Aorta (tissue), 5 donors: ENCODE measurements at places on chromosomes 12 and 14. TPM values are rescaled to one million over a fixed set of nuclear protein-coding genes. Genes with fewer than 3 reads are reported as not detected.

GRCh38 chr12:9244894-9245293 is 36.7 kb upstream of the PZP start:
- H3K4me3 ChIP-seq = no peak overlapping the region
- no peaks in the 10 kb centered on the region for H3K36me3 ChIP-seq
- DNase-seq = no peak
- no peaks in the 10 kb centered on the region for H3K27me3 ChIP-seq
- no peaks in the 10 kb centered on the region for H3K4me1 ChIP-seq

- no peaks in the 10 kb centered on the region for H3K4me1 ChIP-seq
- no peak for DNase-seq
- H3K36me3 ChIP-seq = peaks cover 16% of the 10 kb centered on the region
- no peak within 1 kb of the TSS for H3K4me3 ChIP-seq
- no peak within 1 kb of the TSS for H3K27ac ChIP-seq
- H3K27me3 ChIP-seq = no peaks in the 10 kb centered on the region
These were observed at the start of gene CIDEB for GRCh38 chr14:24307575-24308341. TSS of gene CIDEB (minus strand) at chr14:24307977. CDS start at chr14:24307858, 119 bp downstream.

DNA sequence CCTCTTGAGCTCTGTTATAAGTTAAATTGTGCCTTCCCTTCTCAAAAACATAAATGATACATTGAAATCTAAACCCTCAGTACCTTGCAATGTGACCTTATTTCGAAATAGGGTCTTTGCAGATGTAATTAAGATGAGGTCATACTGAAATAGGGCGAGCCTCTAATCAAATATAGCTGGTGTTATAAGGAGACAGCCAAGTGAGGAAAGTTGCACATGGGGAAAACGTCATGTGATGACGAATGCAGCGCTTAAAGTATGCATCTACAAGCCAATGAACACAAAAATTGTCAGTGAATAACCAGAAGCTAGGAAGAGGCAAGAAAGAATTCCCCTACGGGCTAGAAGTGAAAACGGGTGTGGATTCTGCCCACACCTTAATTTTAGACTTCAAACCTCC is 305.2 kb upstream of the FOXG1 start:
- no peak overlapping the region for H3K4me3 ChIP-seq
- no peak for DNase-seq
- H3K27ac ChIP-seq = no peak overlapping the region
- no peaks in the 10 kb centered on the region for H3K4me1 ChIP-seq
- H3K27me3 ChIP-seq = no peaks in the 10 kb centered on the region

- no peak overlapping the region for H3K4me3 ChIP-seq
- DNase-seq = no peak
- no peaks in the 10 kb centered on the region for H3K36me3 ChIP-seq
- H3K4me1 ChIP-seq = no peaks in the 10 kb centered on the region
These were observed 3.2 kb downstream of the KRT85 start for GRCh38 chr12:52364061-52364460.

- no peaks in the 10 kb centered on the region for H3K4me1 ChIP-seq
- no peaks in the 10 kb centered on the region for H3K36me3 ChIP-seq
- H3K27me3 ChIP-seq = no peaks in the 10 kb centered on the region
These were observed 247.9 kb downstream of the NELL2 start for GRCh38 chr12:44628180-44628579.

DNA sequence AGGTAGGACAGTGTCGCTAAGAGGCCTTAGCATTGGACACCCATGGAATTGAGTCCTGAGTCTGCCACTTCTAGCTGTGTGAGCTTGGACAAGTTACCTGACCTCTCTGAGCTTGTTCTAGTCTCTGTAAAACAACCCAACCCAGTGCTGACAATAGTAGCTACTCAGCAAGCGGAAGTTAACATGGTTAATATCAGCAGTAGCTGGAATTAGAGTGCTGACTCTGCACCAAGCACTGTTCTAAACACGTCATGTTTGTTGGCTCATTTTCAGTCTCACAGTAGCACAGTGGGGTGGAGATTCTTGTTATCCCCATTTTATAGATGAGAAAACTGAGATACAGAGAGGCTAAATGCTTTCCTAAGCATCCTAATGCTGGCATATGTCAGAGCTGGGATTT is 47.5 kb upstream of the RIN3 start:
- no peak for DNase-seq
- no peaks in the 10 kb centered on the region for H3K27me3 ChIP-seq
- H3K4me1 ChIP-seq = no peaks in the 10 kb centered on the region
- H3K36me3 ChIP-seq = no peaks in the 10 kb centered on the region

DNA sequence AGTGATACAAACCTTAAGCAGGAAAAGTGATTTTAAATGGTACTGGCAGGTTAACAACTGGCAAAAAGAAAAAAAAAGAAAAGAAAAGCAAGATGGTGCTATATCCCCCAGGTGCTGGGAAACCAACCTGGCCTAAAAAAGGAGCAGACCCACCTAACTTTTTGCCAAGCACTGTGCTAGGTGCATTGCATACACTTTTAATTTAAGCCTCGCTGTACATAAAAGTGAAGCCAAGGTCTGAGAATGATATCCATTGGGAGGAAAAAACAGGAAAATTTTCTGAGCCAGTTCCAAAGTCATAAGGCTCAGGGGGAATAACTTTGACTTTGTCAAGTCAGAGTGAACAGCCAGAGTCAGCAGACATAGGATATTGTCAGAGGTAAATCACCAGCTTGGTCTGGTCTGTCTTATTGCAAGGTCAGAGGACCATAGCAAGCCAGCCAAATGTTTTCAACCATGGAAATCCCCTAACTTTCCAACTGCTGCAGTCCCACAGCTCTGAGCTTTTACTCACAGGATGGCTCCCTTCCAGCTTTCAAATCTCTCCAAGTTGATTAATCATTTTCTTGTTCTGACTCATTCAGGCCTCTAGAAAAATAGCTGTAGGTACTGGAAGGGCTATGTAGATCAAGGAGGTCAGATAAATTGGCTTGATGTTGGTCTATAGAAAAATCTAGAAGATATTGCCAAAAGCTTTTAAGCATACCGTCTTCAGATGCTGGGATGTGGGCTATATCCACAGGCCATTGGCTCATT is 412.9 kb downstream of the RAD51B start:
- H3K27me3 ChIP-seq = no peaks in the 10 kb centered on the region
- H3K4me1 ChIP-seq = peaks cover 3% of the 10 kb centered on the region
- no peak for DNase-seq
- peak overlapping the region; percentile 81 for H3K27ac ChIP-seq
- no peaks in the 10 kb centered on the region for H3K36me3 ChIP-seq

DNA sequence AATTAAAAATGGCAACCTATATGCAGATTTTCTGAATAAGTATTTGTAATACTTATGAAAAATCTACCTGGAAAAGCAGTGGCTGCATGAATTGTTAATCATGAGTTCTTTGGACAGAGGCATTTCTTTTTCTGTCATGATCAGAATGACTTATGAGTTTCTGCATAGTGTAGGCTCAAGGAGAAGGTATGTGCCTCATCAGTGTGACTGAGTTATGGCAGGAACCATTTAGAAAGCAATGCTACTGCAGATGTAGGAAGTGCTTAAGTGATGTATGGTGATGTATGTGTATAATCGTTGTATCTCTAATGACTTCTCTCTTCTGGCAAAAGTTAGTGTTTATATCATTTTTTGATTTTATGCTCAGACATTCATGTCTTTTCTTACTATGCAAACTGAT is 816.4 kb upstream of the FBXO33 start:
- H3K4me1 ChIP-seq = no peaks in the 10 kb centered on the region
- H3K27ac ChIP-seq = no peak overlapping the region
- H3K36me3 ChIP-seq = no peaks in the 10 kb centered on the region

DNA sequence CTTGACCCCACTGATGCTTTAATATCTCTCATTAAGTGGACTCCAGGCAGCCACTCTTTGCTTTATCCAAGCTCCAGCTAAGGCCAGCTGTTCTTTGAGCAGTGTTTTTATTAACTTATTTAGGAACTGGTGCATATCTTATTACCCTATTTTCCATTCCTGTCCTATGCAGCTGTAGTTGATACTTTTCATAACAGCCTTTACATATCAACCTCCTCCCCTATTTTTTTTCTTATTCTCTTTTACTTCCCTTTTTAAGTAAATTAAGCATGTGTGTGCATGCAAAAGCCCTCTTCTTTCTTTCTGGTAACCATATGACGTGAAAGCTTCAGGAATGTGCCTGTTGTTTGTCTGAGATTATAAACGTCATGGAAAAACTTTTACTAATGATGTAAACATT is 121.2 kb downstream of the PTPRQ start:
- no peak overlapping the region for H3K27ac ChIP-seq
- no peak overlapping the region for H3K4me3 ChIP-seq
- no peaks in the 10 kb centered on the region for H3K4me1 ChIP-seq

- no peak overlapping the region for H3K4me3 ChIP-seq
- DNase-seq = no peak
- H3K27ac ChIP-seq = no peak overlapping the region
- H3K4me1 ChIP-seq = no peaks in the 10 kb centered on the region
These were observed 42.3 kb downstream of the FAR2 start for GRCh38 chr12:29191267-29191850.

- no peak overlapping the region for H3K4me3 ChIP-seq
- H3K27me3 ChIP-seq = no peaks in the 10 kb centered on the region
- no peaks in the 10 kb centered on the region for H3K36me3 ChIP-seq
- H3K4me1 ChIP-seq = no peaks in the 10 kb centered on the region
These were observed 60.4 kb upstream of the SGPP1 start for GRCh38 chr14:63788011-63788933.

- H3K27me3 ChIP-seq = no peaks in the 10 kb centered on the region
- no peaks in the 10 kb centered on the region for H3K36me3 ChIP-seq
- H3K4me1 ChIP-seq = no peaks in the 10 kb centered on the region
- no peak for DNase-seq
- H3K27ac ChIP-seq = no peak overlapping the region
These were observed 131.9 kb downstream of the SMOC1 start for GRCh38 chr14:70011098-70011497.

DNA sequence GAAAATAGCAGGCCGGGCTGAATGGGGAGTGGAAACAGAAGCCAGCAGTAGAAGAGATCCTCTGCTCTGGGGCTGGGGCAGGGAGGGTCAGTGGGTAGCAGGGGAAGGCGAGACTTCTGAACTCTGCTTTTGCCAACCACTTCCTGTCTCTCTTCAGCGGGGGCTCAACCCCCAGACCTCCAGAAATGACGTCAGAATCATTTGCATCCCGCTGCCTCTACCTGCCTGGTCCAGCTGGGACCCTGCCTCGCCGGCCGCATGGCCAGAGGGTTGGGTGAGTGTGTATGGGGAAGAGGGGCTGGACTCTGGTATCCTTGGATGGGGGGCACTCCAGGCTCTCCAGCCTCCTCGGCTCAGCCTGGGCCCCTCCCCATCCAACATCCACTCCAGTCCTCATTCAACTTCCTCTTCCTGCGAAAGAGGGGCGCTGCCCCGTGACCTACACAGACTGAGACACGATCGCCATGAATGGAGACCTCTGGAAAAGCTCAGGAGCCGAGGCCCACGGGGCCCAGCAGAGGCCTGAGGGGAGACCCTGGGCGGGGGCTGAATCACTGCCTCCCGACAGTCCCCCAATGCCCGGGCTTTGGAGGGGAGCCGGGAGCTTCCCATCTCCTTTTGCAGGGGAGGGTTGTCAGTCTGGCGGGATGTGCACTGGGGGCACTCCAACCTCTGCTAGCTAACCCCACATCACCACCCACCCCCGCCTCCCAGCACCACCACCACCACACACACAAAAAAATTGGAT is 458 bp upstream of the HOXC4 start:
- no peaks in the 10 kb centered on the region for H3K36me3 ChIP-seq
- no peaks in the 10 kb centered on the region for H3K4me1 ChIP-seq
- DNase-seq = peak; percentile 60
- no peaks in the 10 kb centered on the region for H3K27me3 ChIP-seq

- no peak for DNase-seq
- no peak overlapping the region for H3K27ac ChIP-seq
- no peaks in the 10 kb centered on the region for H3K27me3 ChIP-seq
- H3K4me3 ChIP-seq = no peak overlapping the region
- no peaks in the 10 kb centered on the region for H3K36me3 ChIP-seq
These were observed 39.2 kb upstream of the DYNC1H1 start for GRCh38 chr14:101925152-101925551.

GRCh38 chr14:56487090-56487667 is 92.4 kb upstream of the TMEM260 start:
- H3K36me3 ChIP-seq = no peaks in the 10 kb centered on the region
- no peak overlapping the region for H3K4me3 ChIP-seq
- DNase-seq = no peak
- H3K4me1 ChIP-seq = peaks cover 1% of the 10 kb centered on the region

DNA sequence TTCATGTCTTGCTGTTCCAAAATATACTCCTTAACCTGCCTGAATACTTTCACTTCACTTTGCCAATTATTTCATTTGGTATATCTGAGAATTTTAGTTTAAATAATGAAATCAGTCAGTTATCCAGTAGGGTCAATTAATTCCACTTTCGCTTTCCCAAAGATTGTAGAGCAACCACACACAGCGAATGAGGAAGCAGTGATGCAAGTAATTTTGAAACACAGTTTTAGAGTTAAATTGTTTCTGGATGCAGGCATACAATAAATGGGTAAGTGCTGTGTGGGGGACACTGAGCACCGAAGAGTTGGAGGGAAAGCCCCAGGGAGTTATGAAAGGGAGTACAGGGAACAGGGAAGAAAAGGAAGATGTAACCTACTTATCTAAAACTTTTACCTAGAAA is 62.8 kb downstream of the TSHR start:
- no peaks in the 10 kb centered on the region for H3K4me1 ChIP-seq
- no peaks in the 10 kb centered on the region for H3K36me3 ChIP-seq
- H3K4me3 ChIP-seq = no peak overlapping the region
- no peaks in the 10 kb centered on the region for H3K27me3 ChIP-seq
- no peak overlapping the region for H3K27ac ChIP-seq
- no peak for DNase-seq

DNA sequence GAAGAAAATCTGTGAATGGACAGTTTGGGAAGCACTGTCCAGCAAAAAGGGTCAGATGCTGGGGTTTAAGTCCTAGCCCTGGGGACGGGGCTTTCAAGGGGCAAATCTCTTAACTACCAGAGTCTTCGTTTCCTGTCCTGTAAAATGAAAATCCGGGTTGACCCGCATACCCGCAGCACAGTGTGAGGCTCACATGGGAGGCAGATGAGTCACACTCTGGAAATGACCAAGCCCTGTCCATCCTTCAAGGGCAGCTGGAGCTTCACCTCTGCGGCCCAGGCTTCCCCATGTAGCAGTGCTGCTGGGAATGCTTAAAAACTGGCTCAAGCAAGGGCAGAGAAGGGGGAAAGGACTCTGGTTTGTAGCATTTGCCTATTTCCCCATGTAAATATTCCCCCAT is 19.0 kb downstream of the FAM181A start:
- H3K4me3 ChIP-seq = no peak overlapping the region
- no peak overlapping the region for H3K27ac ChIP-seq
- H3K4me1 ChIP-seq = no peaks in the 10 kb centered on the region
- no peak for DNase-seq

- H3K36me3 ChIP-seq = no peaks in the 10 kb centered on the region
- H3K27me3 ChIP-seq = no peaks in the 10 kb centered on the region
These were observed 113.5 kb upstream of the PCED1B start for GRCh38 chr12:46965880-46966279.

GRCh38 chr12:98399532-98399931 is 115.9 kb upstream of the TMPO start:
- no peak for DNase-seq
- no peaks in the 10 kb centered on the region for H3K27me3 ChIP-seq
- no peaks in the 10 kb centered on the region for H3K36me3 ChIP-seq

The TRPV4 gene
- total RNA-seq = 3.9 TPM

The INHBC gene
- total RNA-seq = not detected

The MIA2 gene
- 25.2 TPM for total RNA-seq

The FLRT2 gene
- total RNA-seq = 21.2 TPM

The TOMM20L gene
- total RNA-seq = not detected

The ZNF664 gene
- 57.7 TPM for total RNA-seq

The RNF212B gene
- total RNA-seq = not detected

The IFNG-AS1 gene
- 0.54 TPM for total RNA-seq

The HHIPL1 gene
- total RNA-seq = 7.7 TPM

The PIWIL1 gene
- not detected for total RNA-seq

The TAPBPL gene
- total RNA-seq = 14.6 TPM

The DCN gene
- total RNA-seq = 2,873 TPM

The CD69 gene
- 4.4 TPM for total RNA-seq

The SMIM41 gene
- total RNA-seq = 0.84 TPM

The CYP27B1 gene
- total RNA-seq = 0.94 TPM

The ZC2HC1C gene
- 1.8 TPM for total RNA-seq

The SYCP3 gene
- total RNA-seq = 0.65 TPM

The KRT3 gene
- not detected for total RNA-seq
